ENCODE measurements at places on chromosomes 6 and 20. TPM values are rescaled to one million over a fixed set of nuclear protein-coding genes. Genes with fewer than 3 reads are reported as not detected.

Gene CCN5
- total RNA-seq = not detected

Gene FRMD1
- not detected for total RNA-seq

Gene PRR18
- total RNA-seq = not detected

Gene FAM83C
- total RNA-seq = not detected

Gene CBLN4
- total RNA-seq = not detected

Gene SERINC1
- 92.0 TPM for total RNA-seq

GRCh38 chr6:169959136-169960002, 207.9 kb downstream of the ERMARD start:
- DNase-seq = peak; percentile 87

GRCh38 chr6:96611342-96611991, 48.5 kb downstream of the FHL5 start:
- peak; percentile 38 for DNase-seq

DNA sequence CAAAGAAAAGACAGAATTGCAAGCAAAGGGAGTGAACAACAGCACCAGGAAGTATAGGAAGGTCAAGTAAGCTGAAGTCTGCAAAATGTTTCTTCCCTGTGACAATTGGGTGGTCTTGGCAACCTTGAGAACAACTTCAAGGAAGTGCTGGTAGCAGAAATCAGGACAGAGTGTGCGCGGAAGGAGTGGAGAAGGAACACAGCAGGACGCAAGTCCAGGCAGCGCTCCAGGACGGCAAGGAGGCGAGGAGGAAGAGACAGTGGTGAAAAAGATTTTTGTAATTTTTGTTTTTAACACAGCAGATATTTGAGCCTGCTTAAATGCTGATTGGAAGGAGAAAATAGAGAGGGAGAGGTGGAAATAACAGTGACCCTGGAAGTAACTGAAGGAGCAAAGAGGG, 141.7 kb downstream of the F13A1 start:
- no peak for DNase-seq

GRCh38 chr20:12175538-12175937, 257.8 kb downstream of the BTBD3 start:
- no peak for DNase-seq

DNA sequence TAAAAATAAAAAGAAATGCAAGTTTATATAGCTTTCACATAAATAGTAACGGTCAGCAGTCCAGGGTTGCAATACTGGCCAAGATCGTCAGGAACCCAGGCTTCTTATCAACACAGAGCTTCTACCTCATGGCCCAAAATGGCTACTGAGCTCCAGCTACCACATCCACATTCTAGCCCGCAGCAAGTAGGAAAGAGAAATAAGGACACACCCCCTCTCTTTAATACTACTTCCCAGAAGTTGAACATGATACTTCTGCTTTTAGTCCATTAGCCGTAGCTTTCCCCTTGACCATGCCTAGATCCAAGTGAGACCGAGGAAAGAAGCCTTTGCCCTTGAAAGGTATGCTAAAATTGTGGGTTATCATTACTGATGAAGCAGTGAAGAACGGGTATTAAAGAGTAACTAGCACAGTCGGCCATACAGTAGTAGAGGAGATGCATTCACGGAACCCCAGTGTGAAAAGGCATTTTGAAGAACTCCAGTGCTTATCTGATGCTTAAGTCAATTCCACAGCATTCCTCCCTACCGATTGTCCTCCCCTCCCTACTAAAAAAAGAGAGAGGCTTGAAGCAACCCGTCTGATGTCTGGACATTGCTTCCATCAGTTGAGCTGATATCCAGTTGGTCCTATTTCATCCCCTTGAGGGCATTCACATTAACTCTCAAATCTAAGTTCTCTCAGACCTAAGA, 226.9 kb upstream of the RREB1 start:
- no peak for DNase-seq

DNA sequence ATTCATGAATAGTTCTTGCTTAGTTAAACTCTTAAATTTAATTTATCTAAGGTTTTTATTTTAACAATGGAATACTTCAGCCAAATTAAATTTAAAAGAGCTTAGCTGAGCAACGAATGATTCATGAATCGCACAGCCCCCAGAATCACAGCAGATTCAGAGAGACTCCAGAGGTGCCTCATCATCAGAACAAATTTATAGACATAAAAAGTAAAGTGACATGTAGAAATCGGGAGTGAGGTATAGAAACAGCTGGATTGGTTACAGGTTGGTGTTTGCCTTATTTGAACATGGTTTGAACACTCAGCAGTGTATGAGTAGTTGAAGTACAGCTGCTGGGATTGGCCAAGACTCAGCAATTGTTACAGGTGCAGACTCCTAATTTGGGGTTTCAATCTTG, 132.7 kb upstream of the MAP3K4 start:
- DNase-seq = no peak

- no peak for DNase-seq
Observed at GRCh38 chr6:148223424-148223842, 119.2 kb upstream of the SASH1 start.

GRCh38 chr6:166489301-166490155, 97.0 kb downstream of the RAMACL start:
- DNase-seq = no peak

DNA sequence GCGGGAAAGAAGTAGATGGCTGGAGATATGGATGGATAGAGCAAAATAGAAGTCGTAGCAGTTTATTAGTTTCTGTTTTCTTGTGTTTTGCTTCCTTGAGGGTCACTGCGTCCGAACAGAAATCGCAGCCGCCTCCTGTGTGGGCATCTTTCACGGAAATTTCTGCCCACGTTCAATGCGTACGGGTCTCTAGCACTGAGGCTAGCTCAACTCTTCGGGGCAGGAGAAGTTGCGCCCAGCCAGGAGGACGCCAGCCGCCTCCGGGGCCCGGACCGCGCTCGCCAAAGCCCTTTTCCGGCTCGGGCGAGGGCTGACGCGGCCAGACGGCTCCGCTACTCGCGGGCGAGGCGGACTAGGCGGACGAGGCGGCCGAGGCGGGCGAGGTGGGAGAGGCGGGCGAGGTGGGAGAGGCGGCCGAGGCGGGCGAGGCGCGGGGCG, 814 bp downstream of the TFAP2B start:
- DNase-seq = no peak

DNA sequence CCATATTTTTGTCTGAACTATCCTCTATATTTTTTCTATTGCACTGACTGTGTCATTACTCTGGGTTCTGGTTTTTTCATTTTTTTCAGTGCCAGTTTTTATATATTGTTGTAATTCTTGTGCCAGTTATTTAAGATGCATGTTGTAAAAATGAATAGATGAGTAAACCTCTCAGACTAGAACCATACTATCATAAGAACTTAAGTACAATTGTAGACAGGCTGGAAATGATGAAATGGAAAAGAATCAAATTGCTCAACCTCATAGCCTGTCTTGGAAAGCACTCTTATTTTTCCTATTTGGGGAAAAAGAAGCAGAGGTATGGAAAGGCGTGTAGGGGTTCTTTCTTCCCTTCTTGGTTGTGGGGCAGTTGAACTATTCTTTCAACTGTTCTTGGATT, 30.2 kb downstream of the PANK2 start:
- no peak for DNase-seq

GRCh38 chr6:85867595-85867994, 224.9 kb upstream of the SYNCRIP start:
- DNase-seq = no peak

DNA sequence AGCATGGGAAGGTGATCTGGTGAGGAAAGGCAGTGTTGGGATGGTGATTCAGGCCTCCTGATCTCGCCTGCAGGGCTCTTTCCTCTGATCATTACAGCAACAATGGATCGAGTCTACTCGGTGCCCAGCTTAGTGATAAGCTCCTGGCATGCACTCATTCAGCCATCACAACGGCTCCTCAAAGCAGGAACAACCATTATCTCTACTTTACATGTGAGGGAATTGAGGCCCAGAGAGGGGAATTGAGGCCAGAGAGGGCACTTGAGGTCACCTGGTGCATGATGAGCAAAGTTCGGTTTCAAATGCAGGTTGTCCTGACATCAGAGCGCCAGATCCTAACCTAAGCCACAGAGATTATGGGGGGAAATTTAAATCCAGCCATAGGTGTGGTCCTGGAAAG, 42.0 kb upstream of the BPIFA2 start:
- no peak for DNase-seq

DNA sequence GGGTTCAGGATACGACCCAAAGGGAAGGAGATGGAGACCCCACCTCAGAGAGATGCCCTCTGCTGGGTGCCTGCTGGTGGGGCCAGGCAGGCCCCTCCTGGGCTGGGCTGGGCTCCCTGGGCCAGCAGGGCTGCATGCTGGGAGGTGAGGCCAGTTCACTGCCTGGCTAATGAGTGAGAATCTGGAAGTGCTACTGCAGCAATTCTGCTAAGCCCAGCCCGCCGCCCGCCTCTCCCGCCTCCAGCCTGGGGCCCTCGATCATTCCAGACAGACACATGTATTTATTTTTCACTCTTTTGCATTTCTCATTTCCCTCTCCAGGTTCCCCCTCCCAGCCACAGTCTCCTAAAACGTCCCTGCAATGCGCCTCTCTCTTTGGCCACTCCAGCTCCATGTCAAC, 79.6 kb downstream of the CDH22 start:
- no peak for DNase-seq

Measured in B cell (primary cell).